Fibroblast of the aortic adventitia (primary cell): ENCODE measurements at places on chromosomes 12 and 14. TPM values are rescaled to one million over a fixed set of nuclear protein-coding genes. Genes with fewer than 3 reads are reported as not detected.

Gene DLGAP5
- 0.49 and 23.8 TPM in 2 replicates for total RNA-seq

Gene TBX3
- total RNA-seq: 5.7 and 12.8 TPM in 2 replicates

Gene IFNG-AS1
- total RNA-seq: 0.09 TPM in 1 of 2 replicates, not detected in the other

Gene RIPK3
- 0.99 and 3.0 TPM in 2 replicates for total RNA-seq

Gene KRT2
- total RNA-seq: not detected in 2 replicates

Gene AMN
- not detected in 2 replicates for total RNA-seq

Gene RPGRIP1
- not detected in 2 replicates for total RNA-seq

Gene IL31
- not detected in 2 replicates for total RNA-seq

Gene PZP
- total RNA-seq: not detected in 2 replicates

Gene KICS2
- 3.8 and 9.0 TPM in 2 replicates for total RNA-seq

Gene STYK1
- 0.27 TPM in 1 of 2 replicates, not detected in the other for total RNA-seq

Gene FOXN4
- not detected in 2 replicates for total RNA-seq

Gene FAM186B
- total RNA-seq: 0.45 and 2.7 TPM in 2 replicates

Gene SMCO2
- total RNA-seq: not detected in 2 replicates

Gene CLEC2A
- not detected in 2 replicates for total RNA-seq

Gene B3GNT4
- total RNA-seq: not detected in 2 replicates

Gene SERPINA9
- total RNA-seq: not detected in 2 replicates

Gene PLEKHG7
- not detected in 2 replicates for total RNA-seq

Gene MEG3
- total RNA-seq: 155 and 168 TPM in 2 replicates
